Cerebellar nuclear complex (tissue), 1 donor: ENCODE measurements at places on chromosomes 16 and 17.

GRCh38 chr17:12603566-12603965, 62.1 kb upstream of the MYOCD start:
- DNase-seq, result no peak

- DNase-seq, result no peak
These were observed 3.6 kb downstream of the PRSS33 start for GRCh38 chr16:2783581-2784357.

DNA sequence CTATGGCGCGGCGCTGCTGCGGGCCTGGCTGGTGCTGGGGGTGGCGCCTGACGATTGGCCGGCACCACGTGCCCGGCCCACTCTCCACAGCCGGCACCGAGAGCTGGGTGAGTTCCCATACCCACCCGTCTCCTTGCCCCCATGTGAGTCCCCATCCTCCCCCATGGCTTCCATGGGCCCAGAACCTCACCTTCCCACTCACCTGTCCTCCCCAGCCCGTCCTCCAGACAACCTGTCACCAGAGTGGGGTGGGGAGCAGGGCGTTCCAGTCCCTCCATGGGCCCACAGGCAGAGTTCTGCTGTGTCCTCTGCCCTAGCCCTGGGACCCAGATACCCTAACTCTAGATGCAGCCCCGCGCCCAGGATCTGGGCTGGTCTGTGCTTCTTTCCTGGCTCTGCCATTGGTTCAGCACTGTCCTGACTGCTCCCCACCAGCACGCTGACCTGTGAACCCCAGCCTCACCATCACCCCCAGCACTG, 5.5 kb downstream of the ARMC5 start:
- no peak for DNase-seq

- no peak for DNase-seq
These were observed 63.4 kb upstream of the ZNF469 start for GRCh38 chr16:88319116-88319965.

GRCh38 chr16:3774156-3774767, 56.9 kb upstream of the TRAP1 start:
- no peak for DNase-seq

GRCh38 chr17:81514739-81515529, 2.3 kb upstream of the ACTG1 start:
- no peak for DNase-seq

- no peak for DNase-seq
These were observed 108.5 kb downstream of the USP22 start for GRCh38 chr17:20934288-20934687.

DNA sequence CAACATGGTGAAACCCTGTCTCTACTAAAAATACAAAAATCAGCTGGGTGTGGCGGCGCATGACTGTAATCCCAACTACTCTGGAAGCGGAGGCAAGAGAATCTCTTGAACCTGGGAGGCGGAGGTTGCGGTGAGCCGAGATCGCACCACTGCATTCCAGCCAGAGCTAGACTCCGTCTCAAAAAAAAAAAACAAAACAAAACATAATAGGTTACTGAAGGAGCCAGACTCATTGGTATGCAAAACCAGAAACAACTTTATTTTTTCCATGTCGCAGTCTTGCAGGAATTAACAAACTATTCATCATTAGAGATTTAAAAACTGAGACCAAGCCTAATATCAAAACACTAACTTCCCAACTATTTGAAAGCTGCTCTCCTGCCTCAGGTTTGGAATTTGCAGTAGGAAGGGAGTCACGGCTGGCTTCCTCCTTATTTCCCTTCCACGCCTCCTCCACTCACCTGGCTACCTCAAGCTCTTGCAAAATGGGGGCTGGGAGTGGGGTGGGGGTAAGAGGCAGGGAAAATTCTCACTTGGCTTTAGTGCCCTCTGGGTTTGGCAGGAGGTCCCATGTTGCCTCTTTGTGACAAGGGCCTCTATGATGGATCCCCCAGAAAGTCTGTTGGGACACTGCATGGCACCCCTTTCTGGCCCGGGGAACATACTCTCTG, 34.1 kb upstream of the MYH10 start:
- DNase-seq, result no peak

DNA sequence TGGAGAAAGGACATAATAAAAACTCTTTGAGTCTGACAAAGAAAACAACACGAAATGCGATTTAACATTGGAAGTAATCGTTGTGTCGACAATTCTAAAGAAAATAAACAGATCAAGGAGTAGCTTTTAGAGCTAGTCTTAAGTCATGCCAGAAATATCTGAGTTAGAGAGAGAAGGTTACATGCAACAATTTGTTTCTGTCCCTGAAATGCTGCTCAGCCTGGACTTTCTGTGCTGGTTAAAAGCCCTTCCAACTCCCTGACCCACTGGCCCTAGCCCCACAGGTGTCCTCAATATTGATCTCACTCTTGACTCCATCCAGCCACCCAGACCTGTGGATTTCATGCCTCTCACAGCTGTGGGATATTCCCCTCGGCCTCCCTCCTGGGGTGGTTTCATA, 33.2 kb upstream of the TEX2 start:
- no peak for DNase-seq

DNA sequence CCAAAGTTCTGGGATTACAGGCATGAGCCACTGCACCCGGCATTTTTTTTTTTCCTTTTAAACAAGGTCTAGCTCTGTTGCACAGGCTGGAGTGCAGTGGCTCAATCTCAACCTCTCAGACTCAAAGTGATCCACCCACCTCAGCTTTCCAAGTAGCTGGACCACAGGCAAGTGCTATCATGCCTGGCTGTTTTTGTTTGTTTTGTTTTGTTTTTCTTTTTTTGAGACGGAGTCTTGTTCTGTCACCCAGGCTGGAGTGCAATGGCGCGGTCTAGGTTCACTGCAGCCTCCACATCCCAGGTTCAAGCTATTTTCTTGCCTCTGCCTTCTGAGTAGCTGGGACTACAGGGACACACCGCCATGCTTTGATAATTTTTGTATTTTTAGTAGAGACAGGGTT, 19.1 kb upstream of the ZC3H7A start:
- no peak for DNase-seq

GRCh38 chr17:19656336-19656735, 7.8 kb downstream of the ALDH3A2 start:
- no peak for DNase-seq

DNA sequence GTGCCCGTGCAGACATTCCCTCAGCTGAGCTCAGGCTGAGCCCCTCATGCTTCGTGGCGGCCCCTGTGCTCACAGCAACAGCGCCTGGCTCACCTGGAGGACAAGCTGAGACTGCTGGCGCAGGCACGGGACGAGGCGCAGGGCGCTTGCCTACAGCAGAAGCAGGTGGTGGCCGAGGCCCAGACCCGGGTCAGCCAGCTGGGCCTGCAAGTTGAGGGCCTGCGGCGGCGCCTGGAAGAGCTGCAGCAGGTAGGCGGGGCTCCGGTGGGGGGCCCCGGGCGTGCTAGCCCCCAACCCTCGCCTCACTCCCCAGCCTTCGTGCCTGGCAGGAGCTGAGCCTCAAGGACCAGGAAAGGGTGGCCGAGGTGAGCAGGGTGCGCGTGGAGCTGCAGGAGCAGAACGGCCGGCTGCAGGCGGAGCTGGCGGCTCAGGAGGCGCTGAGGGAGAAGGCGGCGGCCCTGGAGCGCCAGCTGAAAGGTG, 1.4 kb upstream of the RAC3 start:
- DNase-seq, result no peak

- DNase-seq, result no peak
These were observed 791 bp upstream of the SUPT4H1 start for GRCh38 chr17:58352596-58353388.

- no peak for DNase-seq
These were observed 26.3 kb downstream of the ERN1 start for GRCh38 chr17:64103391-64104364.

- no peak for DNase-seq
These were observed 200.6 kb downstream of the CPPED1 start for GRCh38 chr16:12602811-12603698.

DNA sequence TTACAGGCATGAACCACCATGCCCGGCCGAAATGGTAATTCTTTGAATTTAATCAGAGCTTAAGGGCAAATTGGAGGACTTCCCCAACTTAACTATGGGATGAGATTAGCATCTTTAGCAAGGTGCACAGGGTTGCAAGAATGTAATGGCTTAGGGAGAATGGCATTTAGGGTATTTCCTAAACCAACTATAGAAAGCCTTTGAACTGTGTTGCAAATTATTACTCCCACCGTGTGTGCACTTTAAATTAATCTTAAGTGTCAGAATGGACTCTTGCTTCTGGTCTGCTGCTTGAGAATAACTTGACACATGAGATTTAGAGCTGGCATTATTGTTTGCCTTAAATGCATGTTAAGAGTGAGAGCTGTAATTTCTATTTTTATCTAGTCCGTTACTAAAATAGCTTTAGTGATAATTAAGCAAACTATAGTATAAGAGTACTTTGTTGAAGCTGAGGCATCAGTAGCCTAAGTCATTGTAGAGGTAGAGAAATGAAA, 59.8 kb downstream of the TUBD1 start:
- DNase-seq, result no peak

DNA sequence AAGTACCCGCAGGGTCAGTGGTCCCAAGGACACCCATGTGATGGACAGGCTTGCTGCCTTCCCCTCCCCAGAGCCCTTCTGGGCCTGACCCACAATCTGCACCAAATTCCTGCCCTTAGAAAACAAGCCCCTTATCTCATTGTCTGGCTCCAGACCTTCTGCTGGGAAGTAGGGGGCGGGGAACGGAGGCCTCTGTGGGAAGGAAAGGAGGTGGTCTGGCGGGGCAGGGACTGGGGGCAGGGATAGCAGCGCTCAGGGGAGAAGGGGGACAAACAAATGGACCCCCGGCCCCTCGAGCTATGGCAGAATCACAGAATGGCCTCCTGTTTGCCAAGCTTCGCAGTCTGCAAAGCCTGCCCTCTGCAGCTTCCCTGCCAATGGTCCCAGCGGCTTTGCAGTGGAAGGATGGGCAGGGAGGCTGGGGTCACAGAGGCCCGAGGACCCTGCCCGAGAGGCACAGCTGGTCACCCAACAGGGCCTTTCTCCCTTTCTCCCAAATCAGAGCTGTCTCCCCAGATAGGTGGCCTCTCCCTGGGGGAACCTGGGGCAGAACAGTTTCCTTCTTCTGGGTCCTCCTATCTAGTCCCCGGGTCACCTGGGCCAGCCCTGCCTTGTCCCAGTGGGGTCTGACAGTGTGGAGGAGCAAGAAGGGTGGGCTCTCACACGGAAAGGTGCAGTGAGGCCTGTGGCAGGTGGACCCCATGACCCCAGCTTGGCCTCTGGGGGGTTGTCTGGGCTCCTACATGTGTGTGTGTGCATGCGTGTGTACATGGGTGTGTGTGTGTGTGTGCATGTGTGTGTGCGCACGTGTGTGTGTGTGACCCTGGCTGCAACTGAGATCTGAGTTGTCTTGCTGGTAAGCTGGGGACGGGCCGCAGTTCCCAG, 25.5 kb downstream of the TMEM235 start:
- DNase-seq, result no peak

DNA sequence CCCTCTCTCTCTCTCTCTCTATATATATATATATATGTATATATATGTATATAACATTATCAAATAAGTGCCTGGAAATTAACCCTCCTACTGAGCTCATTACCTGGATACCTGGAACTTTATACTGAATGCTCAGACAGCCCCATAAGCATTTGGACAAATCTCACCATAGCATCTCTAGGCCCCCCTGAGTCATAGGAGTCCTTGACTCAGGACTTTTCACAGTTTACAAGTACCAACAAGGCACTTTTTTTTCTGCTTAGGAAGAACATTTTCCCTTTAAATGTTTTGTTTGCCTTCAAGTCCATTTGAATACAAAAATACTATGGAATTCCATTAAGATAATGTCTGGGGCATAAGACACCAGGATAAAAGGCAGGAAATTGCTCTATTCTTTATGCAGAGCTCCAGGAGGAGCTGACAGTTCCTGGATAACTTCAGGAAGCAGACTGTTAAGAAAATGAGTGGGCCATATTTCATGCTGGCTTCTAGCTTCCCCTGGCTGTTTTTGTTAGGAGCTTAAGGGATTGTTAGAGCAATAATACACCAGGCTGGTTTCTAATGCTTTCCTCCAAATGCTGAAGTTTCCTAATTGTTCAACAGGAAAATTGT, 171.7 kb upstream of the ASIC2 start:
- no peak for DNase-seq

- DNase-seq, result no peak
These were observed at the start of gene ITGAE for GRCh38 chr17:3800362-3801271. Gene ITGAE (minus strand): TSS chr17:3801188. CDS start chr17:3801144, 44 bp downstream.

DNA sequence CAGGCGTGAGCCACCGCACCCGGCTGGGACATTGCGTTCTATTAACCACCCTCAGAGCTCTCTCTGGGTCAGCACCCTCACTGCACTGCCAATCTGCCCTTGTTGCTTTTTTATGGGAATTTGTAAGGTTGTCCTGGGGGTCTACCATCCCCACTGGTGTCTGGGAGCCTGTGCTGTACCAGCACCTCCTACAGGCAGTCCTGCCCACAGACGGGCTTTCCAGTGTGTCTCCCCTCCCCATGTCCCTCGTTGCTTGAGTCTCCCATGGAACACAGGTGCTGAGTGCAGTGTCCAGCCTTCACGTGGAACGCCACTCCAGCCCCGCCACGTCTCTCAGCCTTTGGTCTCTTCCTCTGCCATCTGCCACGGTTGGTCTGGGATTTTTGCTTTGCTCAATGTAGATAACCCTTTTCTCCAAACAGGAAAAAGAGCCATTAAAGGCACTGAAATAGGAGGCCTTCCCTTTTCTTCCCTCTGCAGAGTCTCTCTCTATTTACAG, 68.0 kb upstream of the CBX4 start:
- DNase-seq, result no peak

- DNase-seq, result no peak
These were observed 9.2 kb downstream of the PER1 start for GRCh38 chr17:8142887-8143580.

DNA sequence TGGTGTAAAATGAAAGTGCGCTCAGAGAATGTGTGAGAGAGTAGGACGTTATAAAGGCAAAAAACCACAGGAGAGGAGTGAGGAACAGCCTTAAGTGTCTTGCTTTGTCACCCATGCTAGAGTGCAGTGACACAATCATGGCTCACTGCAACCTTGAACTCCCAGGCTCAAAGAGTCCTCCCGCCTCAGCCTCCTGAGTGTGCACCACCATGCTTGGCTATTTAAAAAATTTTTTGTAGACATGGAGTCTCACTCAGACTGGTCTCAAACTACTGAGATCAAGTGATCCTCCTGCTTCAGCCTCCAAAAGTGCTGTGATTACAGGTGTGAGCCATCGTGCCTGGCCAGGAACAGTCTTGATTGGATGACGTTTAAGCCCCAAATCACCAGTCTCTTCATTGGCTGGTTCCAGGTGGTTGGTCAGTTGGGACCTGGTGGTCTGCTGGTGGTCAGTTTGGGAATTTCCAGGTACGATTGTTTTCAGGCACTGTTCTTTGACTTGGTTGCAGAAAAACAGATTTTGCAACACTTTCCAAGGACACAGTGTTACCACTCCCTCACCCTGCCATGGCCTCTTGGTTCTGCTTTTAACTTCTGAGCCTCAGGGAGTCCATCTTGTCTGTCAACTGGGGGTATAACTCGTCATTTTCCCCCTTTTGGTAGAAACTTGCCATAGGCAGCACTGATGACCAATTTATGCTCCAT, 21.2 kb downstream of the DHODH start:
- no peak for DNase-seq

- no peak for DNase-seq
These were observed 5.4 kb downstream of the HEATR3 start for GRCh38 chr16:50071075-50071671.
